ENCODE measurements at places on chromosomes 5 and 9. TPM values are rescaled to one million over a fixed set of nuclear protein-coding genes. Genes with fewer than 3 reads are reported as not detected.

The FLT4 gene
- not detected for polyA plus RNA-seq

The PCDHB5 gene
- polyA plus RNA-seq: 2.1 TPM

The CRHBP gene
- polyA plus RNA-seq: 9.1 TPM

The HOMER1 gene
- 38.8 TPM for polyA plus RNA-seq

The B4GALT1 gene
- polyA plus RNA-seq: 1.4 TPM

The TMEM171 gene
- polyA plus RNA-seq: 3.5 TPM

The PCDHGC4 gene
- polyA plus RNA-seq: 0.22 TPM

The ABO gene
- 0.10 TPM for polyA plus RNA-seq

The MEGF10 gene
- polyA plus RNA-seq: 0.55 TPM

The TLX3 gene
- polyA plus RNA-seq: not detected

The GABBR2 gene
- polyA plus RNA-seq: 253 TPM

Measured in Purkinje cell (primary cell).